Globus pallidus (tissue), 1 donor: ENCODE measurements at places on chromosomes 3 and 15.

- peak; percentile 78 for DNase-seq
Measured at GRCh38 chr3:71652781-71653413, 69.4 kb upstream of the FOXP1 start.

GRCh38 chr3:38588371-38588971 is 61.0 kb downstream of the SCN5A start:
- DNase-seq: no peak

GRCh38 chr3:15496341-15496664 is 25.2 kb downstream of the COLQ start:
- DNase-seq: no peak

- DNase-seq: no peak
Measured at GRCh38 chr3:95609411-95609810, 1205.0 kb upstream of the EPHA6 start.

DNA sequence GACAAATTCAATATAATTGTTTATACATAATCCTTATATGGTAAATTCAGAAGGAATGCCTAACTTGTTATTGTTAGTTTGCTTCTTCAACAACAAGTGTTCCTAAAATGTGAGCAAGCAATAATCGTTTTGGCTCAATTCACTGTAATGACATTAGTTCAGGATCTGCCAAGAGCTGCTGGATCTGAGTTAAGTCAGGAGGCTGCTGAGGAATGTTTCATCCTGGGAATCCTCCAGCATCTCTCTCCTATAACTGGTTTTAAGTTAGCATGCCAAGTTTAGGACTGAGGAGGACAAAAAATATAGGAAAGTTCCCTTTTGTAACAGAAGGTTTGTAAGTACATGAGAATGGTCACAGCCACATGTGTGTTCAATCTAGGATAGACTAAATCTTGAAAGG is 4.9 kb upstream of the GTF2A2 start:
- no peak for DNase-seq
